ENCODE measurements at places on chromosomes 16 and 17.

GRCh38 chr16:69195369-69196029 is 8.5 kb downstream of the SNTB2 start:
- DNase-seq, result no peak

GRCh38 chr16:66977341-66978113 is 10.9 kb upstream of the CES4A start:
- DNase-seq, result peak; percentile 68

DNA sequence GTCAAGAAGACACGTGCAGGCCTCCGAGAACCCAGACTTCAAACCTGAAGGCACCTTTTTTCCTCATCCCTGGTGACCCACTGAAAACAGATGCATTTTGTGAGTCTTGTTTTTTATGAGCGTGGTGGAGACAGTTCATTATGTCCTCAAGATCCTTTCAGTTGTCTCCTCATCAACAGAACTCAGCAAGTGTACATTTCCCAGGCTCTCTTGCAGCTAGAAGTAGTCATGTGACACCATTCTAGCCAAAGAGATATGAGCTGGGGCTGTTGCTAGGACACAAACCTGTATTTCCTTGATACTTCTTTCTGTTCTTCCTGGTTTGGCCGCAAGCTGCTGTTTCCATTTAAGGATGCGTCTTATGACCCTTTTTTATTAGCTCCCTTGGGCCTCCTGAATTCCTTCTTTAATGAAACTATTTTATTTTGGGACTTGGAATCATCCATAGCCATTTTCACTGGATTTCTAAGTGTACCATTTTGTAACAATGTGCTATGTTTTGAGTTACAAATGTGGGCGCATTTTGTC is 135.7 kb upstream of the FOXF1 start:
- no peak for DNase-seq

- no peak for DNase-seq
These were observed 33.3 kb downstream of the MYH3 start for GRCh38 chr17:10623737-10624338.

DNA sequence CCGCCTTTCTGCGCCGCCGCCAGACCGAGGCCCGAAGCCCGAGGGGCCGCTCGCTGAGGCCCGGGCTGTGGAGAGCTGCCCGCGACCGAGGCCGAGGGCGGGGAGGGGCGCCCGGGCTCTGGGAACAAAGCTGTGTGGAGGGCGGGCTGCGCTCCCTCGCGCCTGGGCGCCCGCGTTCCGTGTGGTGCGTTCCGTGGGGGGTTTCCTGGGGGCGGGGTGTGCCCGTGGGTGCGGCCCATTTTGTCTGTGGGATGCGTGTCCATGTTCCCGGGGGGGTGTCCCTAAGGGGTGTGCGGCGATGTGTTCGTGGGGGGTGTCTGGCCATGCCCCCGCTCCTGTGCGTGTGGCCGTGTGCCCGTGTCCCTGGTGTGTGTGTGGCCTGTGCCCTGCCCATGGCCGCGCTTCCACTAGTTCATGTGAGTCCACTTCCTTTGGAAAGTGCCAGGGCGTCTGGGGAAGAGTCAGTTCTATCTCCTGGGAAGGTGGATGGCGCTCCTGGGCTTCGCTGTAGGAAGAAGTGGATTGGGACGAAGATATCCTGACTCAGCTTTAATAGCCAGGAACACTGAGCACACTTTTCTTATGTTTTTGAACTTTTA is 520 bp downstream of the JPT2 start:
- DNase-seq, result peak; percentile 65

- no peak for DNase-seq
These were observed 278.9 kb upstream of the FOXF1 start for GRCh38 chr16:86231321-86231995.

DNA sequence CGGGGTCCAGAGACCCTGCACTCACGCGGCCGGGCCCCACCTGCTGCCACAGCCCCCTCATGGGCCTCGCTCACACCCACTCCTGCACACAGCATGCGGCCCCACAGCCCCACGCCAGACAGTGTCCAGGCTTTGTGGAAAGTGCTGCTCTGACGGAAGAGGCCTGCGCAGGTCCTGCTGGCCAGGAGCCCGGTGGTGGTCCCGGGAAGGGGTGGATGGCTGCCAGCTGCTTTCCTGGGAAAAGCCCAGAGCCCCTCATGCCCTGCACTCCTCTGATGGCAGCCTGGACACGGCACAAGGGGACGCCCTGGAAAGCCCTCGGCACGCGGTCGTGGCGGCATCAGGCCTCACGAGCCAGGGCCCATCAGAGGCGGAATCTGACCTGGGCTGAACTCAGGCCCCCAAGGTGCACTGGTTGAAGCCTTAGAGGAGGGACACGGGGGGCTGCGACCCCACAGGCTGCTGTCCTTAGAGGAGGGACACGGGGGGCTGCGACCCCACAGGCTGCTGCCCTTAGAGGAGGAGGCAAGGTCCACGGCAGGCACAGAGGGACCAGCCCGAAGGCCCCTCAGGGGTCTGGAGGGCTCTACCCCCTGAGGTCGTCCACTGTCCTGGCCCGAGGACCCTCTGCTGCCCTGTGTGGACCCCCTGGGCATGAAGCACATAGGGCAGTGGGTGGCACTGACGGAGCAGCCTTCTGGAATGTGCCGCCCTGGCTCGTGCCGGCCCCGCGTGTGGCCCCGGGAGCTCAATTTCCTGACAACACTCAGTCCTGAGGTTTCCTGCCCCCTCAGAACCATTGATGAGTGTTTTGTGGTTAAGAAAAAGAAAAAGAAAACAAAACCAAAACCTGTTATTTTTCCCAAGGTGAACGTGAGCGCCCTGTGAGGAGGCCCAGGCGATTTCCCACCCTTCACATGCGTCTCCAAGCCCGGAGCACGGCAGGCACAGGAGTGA is 22.1 kb downstream of the SOX8 start:
- DNase-seq, result no peak

GRCh38 chr17:20281860-20282259 is 185.5 kb downstream of the LGALS9B start:
- DNase-seq, result no peak

DNA sequence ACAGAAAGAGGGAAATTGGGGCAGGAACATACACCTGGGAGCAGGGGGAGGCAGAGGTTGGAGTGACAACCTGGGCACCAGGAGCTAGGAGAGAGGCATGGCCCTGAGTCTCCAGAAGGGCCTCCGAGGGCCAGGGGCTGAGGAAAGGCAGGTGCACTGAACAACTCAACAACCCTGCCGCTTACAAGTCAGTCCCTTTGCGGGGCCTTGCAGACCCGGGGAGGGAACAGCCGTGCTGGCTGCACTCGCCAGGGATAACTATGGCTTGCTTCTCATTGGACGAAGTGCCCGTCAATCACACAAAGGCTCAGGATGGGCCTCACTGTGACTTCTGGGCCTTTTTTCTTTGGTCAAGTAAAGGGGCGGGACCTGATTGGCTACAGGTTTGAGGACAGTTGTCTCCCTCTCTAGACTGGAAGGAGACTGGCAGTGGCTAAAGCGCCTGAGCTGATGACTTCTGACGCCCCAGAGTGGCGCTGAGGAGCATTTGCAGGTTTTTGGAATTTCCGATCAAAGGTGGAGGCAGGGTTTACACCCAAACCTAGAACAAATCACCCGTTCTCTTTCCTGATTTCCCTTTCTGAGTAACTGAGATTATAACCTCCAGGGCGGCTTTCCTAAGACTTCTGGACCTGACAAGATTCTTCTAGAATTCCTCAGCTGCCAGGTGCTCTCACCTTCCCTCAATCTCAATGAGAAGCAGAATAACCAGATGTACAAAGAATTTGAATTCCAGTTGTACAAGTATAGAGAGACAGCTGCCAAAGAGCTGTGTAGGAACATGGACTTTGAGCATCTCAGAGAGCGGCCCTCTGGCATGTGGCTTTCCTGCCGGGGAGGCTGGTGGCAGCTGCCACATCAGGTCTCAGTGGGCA is 27.6 kb upstream of the ST6GALNAC2 start:
- DNase-seq, result peak; percentile 20

DNA sequence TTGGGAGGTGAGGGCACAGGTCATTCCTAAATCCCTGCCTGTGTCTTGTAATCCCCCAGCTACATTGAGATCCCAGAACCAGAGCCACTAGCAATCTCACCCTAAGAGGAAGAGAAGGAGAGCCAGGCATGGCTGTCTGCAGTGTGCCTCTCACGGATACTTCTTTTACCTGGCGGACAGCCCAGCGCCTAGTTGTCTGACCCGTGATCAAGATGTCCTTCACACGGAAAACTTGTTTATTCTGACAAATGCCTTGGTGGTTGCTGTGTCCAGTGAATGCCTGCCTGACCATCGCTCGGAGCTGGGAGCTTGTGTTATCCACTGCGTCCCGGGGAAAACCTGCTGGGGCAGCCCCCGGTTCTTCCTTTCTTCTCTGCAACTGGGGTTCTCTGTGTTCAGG is 140.5 kb upstream of the WSCD1 start:
- DNase-seq, result no peak

GRCh38 chr16:6682142-6682811 is 650.4 kb upstream of the RBFOX1 start:
- DNase-seq, result peak; percentile 20

GRCh38 chr17:28865946-28866752 is 11.3 kb downstream of the ERAL1 start:
- DNase-seq, result no peak

GRCh38 chr16:89119661-89120141 is 26.0 kb downstream of the ACSF3 start:
- no peak for DNase-seq

- no peak for DNase-seq
These were observed 3.4 kb downstream of the SOX8 start for GRCh38 chr16:984736-985636.

DNA sequence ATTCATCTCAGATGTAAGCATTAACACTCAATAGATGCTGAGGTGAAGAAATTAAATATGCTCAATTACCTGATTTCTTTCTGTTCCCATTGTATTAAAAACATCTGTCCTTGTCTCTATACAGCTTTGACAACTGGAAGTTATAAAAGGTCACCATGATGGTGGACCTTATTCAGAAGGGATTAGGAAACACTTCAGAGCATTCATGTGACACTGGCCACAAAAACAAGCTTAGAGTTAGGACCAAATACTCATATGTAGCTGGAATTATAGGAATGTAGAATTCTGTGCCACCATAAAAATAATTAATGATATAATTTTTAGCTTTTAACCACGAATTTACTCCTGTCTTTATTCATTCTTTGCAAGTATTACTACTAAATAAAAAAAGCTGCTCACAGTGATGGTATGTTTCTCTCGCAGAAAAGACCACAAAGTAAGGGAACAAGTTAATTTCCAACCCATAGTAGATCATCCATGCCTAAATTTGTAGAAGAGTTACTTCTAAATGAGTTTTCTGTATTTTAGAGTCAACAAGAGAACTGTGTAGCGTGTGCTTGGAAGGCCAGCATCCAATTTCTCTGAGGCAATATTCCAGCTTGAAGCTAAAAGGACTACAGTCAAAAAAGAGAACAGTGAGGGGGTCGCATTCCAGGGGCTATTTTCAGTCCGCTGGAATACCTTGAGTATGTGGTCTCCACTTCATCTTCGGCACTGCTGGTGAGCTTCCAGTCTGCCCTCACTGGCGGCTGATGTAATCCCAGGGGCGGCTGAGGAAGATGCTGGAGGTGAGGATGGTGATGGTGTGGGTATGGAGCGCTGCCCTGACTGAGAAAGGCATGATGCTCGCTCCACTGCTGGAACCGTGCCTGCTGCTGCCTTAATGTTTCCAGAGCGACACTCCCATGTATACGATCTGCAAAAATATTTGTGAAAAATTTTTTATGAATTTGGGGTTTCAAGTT is 63.7 kb downstream of the CACNG1 start:
- DNase-seq, result no peak

GRCh38 chr16:57742543-57742942 is 7.0 kb downstream of the KATNB1 start:
- peak; percentile 32 for DNase-seq

- DNase-seq, result no peak
These were observed 18.1 kb downstream of the USP36 start for GRCh38 chr17:78822552-78822951.

DNA sequence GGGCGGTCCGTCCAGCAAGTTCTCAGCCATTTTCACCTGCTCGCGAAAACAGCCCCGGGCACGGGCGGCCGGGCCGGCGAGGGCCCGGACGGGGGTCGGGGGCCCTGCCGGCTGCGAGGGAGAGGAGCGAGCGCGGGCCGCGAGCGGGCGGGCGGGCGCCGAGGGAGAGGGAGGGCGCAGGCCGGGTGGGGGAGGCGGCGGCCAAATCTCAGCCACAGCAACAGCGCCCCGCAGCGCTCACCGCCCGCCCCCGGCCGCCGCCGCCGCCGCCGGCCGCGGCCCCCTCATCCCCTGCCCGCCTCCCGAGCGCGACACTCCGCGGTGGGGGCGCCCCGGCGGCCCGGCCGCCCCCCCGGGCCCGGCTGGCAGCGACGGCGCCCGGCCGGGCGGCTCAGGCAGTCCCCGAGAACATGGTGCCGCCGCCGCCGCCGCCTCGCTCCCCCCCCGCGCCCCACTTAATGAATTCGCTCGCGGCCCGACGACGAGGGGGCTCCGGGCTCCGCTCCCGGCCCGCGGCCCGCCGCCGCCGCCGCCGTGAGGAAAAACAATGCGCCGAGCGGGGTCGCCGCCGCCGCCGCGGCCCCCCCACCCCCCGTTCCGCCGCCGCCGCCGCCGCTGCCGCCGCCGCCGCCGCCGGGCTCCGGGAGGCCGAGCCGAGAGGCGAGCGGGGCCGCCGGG is 487 bp downstream of the CREBBP start:
- peak; percentile 66 for DNase-seq

GRCh38 chr16:3988011-3988410 is 107.5 kb upstream of the CREBBP start:
- no peak for DNase-seq

GRCh38 chr16:85835227-85835751 is 35.8 kb downstream of the COX4I1 start:
- DNase-seq, result no peak

- DNase-seq, result no peak
These were observed 157.5 kb upstream of the SOX9 start for GRCh38 chr17:71963351-71963750.

Measured in NCI-H146 (cell line).